ENCODE measurements at places on chromosomes 6 and 20. TPM values are rescaled to one million over a fixed set of nuclear protein-coding genes. Genes with fewer than 3 reads are reported as not detected.

- ATAC-seq: no peak
Observed at GRCh38 chr20:63625771-63626423, 1.0 kb downstream of the GMEB2 start.

The ESR1 gene
- total RNA-seq: 0.94 TPM

The PPIL1 gene
- total RNA-seq: 23.1 TPM

DNA sequence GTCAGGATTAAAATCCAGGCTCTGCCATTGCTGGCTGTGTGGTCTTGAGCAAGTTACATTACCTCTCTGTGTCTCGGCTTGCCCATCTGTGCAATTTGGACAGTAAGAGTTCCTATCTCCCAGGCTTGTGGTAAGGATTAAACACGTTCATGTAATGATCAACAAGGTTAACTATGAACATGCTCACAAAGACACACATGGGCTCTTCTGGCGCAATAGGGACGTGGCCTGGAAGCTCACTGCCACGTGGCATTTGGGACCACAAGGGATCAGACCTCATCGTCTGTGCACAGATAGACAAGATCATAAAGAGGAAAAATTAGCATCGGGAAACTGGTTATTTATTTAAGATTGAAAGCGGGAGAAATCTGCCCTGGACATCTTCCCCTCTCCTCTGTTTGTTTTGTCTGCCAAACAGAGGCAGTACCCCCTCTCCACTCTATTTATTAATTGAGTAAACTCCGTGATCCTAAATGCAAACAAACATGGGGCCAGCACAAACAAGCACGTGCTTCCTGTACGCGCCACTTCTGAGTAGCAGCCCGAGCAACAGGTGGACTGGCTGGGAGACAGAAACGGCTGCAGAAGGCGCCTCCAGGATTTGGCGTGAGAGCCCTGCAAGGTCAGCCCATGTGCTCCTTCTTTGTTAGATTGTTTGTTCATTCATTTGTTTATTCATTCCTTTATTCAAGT lies 95.0 kb downstream of the CDH26 start:
- ATAC-seq: no peak

DNA sequence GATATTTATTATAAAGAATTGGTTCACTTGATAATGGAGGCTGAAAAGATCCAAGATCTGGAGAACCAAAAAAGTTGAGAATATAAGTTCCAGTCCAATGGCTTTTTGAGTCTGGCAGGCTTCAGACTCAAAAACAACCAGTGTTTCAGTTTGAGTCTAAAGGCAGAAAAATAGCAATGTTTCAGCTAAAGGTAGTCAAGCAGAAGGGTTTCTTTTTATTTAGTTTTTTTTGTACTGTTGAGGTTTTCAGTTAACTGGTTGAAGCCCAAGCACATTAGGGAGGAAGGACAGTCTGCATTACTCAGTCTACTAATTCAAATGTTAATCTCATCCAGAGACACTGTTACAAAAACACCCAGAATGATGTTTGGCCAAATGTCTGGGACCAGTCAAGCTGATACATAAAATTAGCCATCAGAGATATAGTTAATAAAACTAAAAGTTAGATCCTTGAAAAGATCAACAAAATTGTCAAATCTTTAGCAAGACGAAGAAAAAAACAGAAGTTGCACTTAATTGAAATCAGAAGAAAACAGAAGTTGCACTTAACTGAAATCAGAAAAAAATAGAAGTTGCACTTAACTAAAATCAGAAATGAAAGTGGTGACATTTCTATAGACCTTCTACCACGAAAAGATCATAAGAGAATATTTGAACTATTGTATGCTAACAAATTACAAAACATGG lies 980.3 kb upstream of the FLRT3 start:
- no peak for ATAC-seq

- ATAC-seq: no peak
Observed at GRCh38 chr6:122753000-122753687, 26.4 kb upstream of the FABP7 start.

DNA sequence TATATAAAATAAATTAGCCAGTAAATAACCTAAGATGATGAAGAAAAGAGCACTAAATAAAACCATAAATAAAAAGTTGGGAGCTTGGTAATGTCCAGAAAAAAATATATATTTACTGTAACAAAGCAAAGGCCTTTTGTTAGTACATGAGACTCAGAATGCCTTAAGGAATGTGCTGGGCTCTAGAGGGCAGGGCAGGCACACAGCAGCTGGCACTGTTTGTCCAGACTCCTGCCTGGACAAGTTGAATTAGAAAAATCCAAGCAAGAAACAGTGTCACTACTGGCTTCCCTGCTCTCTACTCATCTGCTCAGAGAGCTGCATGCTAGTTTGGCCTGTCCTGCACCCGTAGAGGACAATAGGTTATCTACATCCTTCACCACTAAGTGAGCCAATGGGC lies 8.8 kb downstream of the DEFB129 start:
- no peak for ATAC-seq

The ABHD16B gene
- total RNA-seq: not detected

GRCh38 chr6:137737836-137738596 lies 129.0 kb upstream of the TNFAIP3 start:
- no peak for ATAC-seq

- no peak for ATAC-seq
Observed at GRCh38 chr6:40391851-40392517, 195.2 kb downstream of the LRFN2 start.

The SS18L1 gene
- 6.8 TPM for total RNA-seq

DNA sequence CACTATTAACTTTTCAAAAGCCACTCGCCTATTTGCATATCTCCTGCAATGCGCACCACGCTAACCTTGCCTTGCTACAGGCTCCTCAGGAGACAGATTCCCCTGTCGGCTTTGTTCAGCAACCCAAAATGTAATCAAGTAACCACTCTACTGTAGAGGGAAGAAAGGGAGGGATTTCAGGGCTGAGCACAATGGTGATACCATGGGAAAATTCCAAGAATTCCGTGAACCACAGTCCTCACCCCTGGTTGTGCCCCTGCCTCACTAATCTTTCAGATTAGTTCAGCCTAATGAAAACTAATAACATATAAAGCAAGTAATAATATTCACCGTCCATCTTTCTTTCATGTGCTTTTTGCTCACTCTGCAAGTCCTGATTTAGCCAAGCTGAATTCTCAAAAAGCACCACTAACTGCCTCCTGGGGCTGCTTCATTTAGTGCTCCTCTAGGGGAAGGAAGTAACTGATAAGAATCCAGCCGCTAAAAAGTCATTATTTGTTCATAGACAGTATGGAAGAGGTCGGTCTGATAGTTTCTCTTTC lies 6.6 kb downstream of the CITED2 start:
- no peak for ATAC-seq

- no peak for ATAC-seq
Observed at GRCh38 chr20:61662968-61663331, 402.7 kb downstream of the TAF4 start.

- ATAC-seq: peak; percentile 32
Observed at GRCh38 chr20:49426873-49427272, 55.6 kb downstream of the KCNB1 start.

DNA sequence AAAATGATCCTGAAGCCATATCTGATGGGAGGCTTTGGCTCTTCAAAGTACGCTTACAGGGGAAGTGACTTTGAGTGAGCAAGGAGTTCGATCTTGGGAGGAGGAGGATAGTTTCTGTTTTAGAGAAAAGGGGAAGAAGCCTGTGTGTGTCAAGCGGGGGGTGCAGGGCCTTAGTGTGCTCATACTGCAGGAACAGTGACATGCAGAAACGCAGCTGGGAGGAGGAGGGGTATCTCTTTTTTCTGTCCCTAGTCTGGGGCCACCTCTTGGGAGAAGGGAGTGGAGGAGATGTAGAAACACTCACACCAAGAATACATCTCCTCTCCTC lies 19.8 kb downstream of the SIRPD start:
- peak; percentile 74 for ATAC-seq

The DNMT3B gene
- total RNA-seq: not detected

DNA sequence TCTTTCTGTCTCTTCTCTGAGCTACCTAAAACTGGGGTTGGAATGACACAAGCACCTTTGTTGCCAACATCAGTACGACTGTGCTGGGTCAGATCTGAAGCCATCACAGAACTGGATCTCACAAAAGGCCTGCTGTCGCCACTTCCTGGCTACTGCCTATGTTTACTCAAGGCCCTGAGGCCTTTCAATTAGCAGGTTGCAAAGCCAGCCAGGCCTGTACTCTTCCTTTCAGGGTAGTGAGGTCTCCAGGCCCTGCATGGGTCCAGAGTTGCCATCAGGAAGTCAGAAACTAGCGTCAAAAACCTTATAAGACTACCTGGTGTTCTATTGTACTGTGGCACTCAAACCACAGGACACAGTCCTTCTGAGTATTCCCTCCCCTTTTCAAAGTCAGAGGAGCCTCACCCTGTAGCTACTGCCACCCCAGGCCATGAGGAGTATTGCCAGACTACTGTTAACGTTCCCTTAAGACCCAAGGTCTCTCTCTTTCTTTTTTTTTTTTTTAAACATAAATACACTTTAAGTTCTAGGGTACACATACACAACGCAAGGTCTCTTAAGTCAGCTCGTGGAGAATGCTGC lies 937.4 kb upstream of the GJE1 start:
- ATAC-seq: no peak

DNA sequence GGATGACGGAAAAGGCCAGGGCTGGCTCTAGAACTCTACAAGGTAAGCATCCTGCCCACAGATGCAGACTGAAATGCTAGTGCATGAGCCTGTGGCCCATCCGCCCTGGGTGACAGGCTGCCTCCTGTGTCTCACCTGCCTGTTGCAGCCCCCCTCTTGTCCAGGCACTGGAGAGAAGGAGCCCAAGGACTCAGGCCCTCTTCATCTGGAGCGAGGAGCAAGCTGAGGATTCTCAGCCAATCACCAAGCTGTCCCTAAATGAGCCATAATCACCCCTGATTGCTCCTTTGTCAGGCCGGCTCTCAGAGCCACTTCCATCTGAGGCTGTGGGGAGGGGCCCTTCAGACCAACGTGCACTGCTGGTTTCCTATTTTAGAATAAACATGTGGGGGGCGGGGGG lies 10.0 kb upstream of the SLC32A1 start:
- ATAC-seq: no peak

DNA sequence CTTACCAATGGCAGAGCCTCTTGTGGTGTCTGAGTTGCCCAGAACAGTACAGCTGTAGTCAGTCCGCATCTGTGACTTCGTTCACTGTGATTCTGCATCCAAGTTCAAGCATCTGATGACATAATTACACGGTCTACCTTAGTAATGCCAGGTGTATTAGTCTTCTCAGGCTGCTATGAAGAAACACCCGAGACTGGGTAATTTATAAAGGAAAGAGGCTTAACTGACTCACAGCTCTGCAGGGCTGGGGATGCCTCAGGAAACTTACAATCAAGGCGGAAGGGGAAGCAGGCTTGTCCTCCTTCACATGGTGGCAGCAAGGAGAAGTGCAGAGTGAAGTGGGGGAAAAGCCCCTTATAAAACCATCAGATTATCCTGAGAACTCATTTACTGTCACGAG lies 163.9 kb upstream of the SULF2 start:
- ATAC-seq: no peak

DNA sequence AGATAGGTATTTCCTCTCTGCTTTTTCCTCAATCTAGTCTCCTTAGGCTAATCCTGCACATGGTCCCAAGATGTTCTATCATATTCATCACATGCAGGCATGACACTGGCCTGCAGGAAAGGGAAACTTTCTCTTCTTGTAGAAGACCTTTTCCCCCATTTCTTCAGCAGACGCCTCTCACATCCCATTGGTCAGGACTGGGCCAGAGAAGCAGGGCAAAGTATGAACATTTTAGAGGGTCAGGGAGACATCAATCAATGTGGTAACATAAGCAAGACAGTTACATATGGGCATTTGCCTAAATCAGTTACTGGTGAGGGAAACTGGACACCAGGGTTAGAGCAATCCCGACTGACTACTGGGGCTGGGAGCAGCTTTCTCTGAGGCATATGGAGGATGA lies 90.1 kb downstream of the CRYBG1 start:
- peak; percentile 4 for ATAC-seq

The NEU1 gene
- 39.1 TPM for total RNA-seq

GRCh38 chr20:58447511-58448391 lies 58.7 kb downstream of the VAPB start:
- peak; percentile 41 for ATAC-seq

DNA sequence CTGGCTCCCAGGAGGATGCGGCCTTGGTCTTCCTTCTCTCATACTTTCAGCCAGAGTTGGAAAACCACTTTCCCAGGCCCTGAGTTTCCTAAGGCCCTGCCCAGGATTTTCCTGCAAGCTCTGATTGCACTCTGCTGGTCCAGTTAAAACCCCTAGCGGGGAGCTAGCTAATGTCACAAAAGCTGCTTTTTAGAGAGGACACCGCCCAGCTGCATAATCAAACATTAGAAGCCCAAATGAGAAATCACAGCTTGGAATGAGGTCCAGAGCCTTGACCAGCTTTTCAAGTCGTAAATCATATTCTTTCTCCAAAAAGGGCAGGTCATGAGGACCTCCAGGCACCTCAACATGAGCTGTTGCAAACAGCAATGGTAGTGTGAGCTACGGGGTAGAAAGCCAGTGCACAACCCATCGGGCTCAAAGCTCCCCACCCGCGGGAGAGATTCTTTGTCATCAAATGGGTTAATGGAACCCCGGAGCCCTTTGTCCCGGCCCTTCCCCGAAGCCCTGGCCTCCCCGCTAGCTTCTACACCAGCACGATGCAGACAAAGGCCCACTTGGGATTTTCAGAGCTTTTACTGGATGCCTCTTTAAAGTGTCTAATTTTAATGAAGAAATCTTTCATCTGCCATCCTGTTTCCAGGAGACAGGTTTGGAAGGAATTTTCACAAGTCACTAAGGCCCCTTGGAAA lies 134.0 kb downstream of the SCML4 start:
- ATAC-seq: no peak

DNA sequence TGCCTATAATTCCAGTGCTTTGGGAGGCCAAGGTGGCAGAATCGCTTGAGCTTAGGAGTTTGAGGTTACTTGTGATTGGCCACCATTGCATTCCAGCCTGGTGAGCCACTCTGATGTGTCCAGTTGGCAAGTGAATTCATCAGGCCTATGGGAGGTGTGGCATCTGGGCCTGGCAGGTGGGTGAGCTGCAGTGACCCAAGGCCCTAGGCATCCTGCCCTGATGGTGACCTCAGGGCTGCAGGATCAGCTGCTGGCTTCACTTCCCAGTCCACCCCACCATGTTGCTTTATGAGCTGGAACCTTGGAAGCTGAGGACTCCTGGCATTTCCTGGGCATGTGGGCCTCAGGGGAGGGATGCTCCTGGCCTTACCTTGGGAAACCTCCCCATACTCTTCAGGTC lies 20.5 kb downstream of the RSPH9 start:
- no peak for ATAC-seq

DNA sequence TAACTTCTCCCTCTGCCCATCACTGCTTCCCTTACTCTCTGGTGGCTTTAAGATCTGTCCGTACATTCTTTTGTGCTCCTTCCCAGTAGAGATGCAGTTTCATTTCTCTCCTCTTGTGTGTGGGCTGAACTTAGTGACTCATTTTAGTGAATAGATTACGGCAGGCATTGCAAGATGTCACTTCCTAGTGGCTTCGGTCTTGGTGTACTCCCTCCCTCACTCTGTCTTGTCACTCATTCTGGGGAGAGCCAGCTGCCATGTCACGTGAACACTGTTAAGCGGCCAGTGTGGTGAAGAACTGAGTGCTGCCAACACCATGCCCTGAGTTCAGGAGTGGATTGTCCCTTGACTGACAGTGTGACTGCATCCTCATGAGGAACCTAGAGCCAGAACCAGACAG lies 115.9 kb downstream of the OTOR start:
- peak; percentile 72 for ATAC-seq

- ATAC-seq: peak; percentile 85
Observed at GRCh38 chr6:36052097-36052496, 24.5 kb downstream of the MAPK14 start.
